Pancreas (tissue), 10 donors: ENCODE measurements at places on chromosomes 6 and 20.

- H3K4me1 ChIP-seq: no peaks in the 10 kb centered on the region
- H3K27me3 ChIP-seq: no peaks in the 10 kb centered on the region
- no peak for DNase-seq
- no peak overlapping the region for H3K27ac ChIP-seq
Measured at GRCh38 chr6:15484821-15485220, 178.0 kb downstream of the DTNBP1 start.

- no peak overlapping the region for H3K4me3 ChIP-seq
- H3K27me3 ChIP-seq: no peaks in the 10 kb centered on the region
- DNase-seq: no peak
- H3K4me1 ChIP-seq: no peaks in the 10 kb centered on the region
Measured at GRCh38 chr6:74137911-74138310, 441.9 kb downstream of the CD109 start.

DNA sequence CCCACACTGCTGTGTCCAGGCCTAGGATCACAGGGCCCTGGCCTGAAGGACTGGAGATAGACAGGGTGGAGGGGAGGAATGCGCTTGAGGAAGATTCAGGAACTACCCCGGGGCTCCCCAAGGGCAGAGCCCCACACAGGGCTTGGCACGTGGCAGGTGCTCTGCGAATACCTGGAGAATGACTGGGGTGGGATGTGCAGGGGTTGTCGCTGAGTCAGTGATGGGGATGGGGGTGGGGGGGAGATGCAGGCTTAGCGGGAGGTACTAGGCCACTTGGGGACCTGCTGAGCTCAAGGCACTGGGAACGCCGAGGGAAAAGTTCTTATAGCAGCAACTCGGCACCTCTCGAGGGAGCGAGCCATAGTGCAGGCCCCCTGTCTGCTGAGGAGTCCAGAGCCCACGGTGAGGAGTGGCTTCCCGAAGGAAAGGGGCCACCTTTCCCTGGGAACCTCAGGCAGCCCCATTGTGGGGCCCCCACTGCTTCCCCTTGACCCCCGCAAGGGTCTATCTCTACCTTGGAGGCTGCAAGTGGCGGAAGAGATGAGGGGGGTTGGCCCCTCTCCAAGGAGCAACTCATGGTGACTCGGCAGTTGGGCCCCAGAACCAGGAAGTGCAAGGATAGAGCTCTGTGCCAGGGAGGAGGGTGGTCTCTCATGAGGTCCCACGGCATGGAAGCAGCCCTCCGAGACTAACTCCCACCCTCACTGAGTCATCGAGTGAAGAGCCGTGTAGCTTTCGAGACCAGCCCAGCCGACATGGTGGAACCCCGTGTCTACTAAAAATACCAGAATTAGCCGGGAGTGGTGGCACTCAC is 33.1 kb downstream of the SRC start:
- H3K4me3 ChIP-seq: no peak overlapping the region
- no peaks in the 10 kb centered on the region for H3K27me3 ChIP-seq
- DNase-seq: peak; percentile 31

DNA sequence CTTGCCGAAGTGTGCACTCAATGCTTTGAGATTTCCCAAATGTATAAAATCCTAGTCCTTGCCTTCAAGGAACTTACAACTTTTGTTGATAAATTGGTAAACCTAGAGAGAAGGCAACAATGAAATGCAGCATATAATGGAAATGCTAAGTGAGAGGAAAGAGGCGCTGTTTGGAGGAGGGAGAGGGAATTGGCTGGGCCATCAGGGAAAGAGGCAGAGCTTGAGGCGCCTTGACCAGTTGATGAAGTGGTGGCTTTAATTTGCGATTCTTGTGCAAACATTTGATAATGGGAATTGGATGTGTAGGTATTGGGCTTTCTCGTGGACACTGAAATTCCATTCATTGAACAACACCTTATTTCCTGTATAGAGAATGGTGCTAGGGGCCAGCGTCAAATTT is 1.9 kb upstream of the CDYL start:
- H3K27ac ChIP-seq: no peak overlapping the region
- no peaks in the 10 kb centered on the region for H3K36me3 ChIP-seq
- H3K27me3 ChIP-seq: no peaks in the 10 kb centered on the region
- peaks cover 4% of the 10 kb centered on the region for H3K4me1 ChIP-seq

- no peak for DNase-seq
- H3K4me1 ChIP-seq: no peaks in the 10 kb centered on the region
- no peaks in the 10 kb centered on the region for H3K27me3 ChIP-seq
- no peaks in the 10 kb centered on the region for H3K36me3 ChIP-seq
Measured at GRCh38 chr20:15332711-15333160, 995.3 kb upstream of the FLRT3 start.

- H3K36me3 ChIP-seq: no peaks in the 10 kb centered on the region
- H3K4me3 ChIP-seq: no peak overlapping the region
- H3K4me1 ChIP-seq: no peaks in the 10 kb centered on the region
Measured at GRCh38 chr6:132483779-132484679, 28.9 kb downstream of the STX7 start.

GRCh38 chr20:34295284-34295683 is 7.9 kb downstream of the AHCY start:
- H3K27me3 ChIP-seq: no peaks in the 10 kb centered on the region
- H3K27ac ChIP-seq: no peak overlapping the region
- peaks cover 14% of the 10 kb centered on the region for H3K36me3 ChIP-seq
- no peak for DNase-seq

DNA sequence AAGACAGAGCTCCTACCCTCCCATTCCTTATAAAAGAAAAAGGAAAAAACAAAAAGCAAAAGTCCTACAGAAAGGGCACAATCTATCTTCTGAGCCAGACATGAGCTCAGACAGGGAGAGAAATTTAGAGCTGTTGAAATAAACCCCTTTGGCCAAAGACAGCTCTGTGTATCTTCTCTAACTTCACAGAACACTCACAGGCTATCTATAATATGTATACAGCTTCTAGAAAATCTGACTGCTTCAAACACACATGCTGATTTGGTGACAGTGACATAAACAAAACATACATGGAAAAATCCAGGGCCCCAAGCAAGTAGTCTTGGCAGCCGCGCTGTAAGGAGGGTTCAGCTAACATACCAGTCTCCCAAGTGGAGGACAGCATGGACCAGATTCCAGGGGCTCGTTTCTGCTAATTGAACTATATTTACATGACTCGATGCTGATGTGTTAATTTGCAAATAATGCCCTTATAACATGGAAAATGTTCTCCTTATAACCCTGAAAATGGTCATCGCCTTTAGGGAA is 37.0 kb downstream of the MTFR2 start:
- no peak for DNase-seq
- H3K4me1 ChIP-seq: no peaks in the 10 kb centered on the region
- no peak overlapping the region for H3K27ac ChIP-seq
- no peaks in the 10 kb centered on the region for H3K27me3 ChIP-seq

- no peak for DNase-seq
- no peak overlapping the region for H3K4me3 ChIP-seq
- H3K4me1 ChIP-seq: no peaks in the 10 kb centered on the region
- no peak overlapping the region for H3K27ac ChIP-seq
Measured at GRCh38 chr6:155221086-155221485, 42.7 kb upstream of the CLDN20 start.

DNA sequence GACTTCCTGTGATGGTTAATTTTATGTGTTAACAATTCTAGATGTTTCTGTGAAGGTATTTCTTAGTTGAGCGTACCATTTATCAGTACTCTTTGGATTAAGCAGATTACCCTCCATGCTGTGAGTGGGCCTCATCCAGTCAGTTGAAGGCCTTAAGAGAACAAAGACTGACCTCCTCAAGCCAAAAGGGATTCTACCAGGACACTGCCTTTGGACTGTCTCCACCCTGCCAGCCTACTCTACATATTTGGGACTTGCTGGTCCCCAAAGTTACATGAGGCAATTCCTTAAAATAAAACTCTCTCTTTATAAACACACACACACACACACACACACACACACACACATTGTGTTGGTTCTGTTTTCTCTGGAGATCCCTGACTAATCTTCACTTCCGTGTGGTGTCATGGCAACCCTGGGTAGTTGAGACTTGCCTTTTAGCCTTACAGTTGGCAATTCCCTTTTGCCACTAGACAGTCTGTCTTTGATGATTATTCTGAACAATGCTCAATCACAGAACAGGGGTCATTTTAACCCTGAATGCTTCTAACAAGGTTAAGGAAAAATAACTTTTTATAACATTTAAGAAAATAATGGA is 32.2 kb downstream of the MRAP2 start:
- no peak for DNase-seq
- H3K27ac ChIP-seq: no peak overlapping the region
- no peaks in the 10 kb centered on the region for H3K4me1 ChIP-seq

DNA sequence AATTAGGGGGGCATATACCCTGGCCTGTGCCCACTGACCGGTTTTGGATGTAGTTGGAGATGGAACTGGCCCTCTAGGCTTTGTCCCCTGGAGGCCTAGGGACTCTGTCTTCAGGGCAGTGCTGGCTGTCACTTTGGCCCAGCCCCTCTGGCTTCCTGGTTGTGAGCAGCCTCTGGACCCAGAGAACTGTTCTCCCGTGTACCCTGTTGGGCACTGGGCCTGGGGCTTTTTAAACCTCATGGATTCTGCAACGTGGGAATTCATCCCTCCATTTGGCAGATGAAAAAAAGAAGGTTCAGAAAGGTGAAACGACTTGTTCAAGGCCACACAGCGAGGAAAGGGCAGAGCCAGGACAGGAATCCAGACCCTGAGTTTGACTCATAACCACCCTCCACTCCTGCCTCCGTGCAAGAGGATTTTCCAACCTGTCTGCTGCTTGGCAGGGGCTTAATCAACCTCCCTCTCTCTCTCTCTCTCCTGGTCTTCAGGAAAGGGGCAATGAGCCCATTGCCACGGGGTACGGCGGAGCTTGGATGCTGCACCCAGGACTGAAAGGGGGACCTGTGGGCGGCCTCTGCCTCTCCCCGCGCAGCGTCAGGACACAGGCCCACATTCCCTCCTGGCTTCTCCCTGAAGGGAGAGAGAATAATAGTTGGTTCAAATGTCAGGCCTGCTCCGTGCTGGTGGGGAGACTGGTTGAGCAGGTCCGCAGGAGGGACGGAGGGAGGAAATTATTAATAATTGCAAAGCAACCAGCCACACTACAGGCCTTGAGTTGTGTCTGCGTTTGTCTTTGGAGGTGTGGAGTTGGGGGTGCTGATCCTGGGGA is 56.0 kb downstream of the CEBPB start:
- H3K36me3 ChIP-seq: no peaks in the 10 kb centered on the region
- no peaks in the 10 kb centered on the region for H3K4me1 ChIP-seq
- H3K4me3 ChIP-seq: no peak overlapping the region
- no peaks in the 10 kb centered on the region for H3K27me3 ChIP-seq
- no peak for DNase-seq
- H3K27ac ChIP-seq: peak overlapping the region; percentile 83
